NCI-H460 (cell line): ENCODE measurements at places on chromosomes 7 and 10.

DNA sequence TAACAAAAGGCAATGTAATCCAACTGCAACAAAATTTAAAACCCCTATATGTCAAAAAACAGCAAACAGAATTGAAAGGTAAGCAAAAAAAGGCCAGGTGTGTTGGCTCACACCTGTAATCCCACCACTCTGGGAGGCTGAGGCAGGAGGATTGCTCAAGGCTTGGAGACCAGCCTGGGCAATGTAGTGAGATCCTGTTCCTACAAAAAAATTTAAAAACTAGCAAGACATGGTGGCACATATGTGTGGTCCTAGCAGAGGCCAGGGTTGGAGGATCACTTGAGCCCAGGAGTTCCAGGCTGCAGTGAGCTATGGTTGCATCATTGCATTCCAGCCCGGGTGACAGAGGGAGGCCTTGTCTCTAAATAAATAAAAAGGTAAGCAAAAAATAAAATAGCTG, 212.1 kb upstream of the KLF14 start:
- DNase-seq, result no peak

DNA sequence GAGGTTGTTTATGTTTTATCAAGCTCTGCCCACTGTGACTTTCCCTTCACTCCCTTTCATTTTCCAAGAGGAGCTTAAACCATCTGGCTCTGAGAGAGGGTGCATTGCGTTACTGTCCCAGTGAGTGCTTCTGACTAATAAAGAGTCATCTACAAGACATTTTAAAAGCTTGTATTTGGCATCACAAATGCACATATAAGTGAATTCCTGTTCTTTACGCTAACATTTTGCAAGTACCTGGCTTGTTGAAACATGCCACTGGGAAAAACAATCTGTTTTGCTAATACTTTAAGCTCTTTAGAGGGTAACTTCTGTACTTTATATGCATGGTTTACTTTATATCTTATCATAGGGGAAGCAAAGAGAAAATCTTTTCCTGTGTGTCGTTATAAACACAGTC, 534.6 kb upstream of the POM121L12 start:
- no peak for DNase-seq

GRCh38 chr10:88731296-88731695, 25.2 kb downstream of the LIPK start:
- DNase-seq, result no peak

GRCh38 chr10:88851706-88852105, at the start of gene ANKRD22:
Gene ANKRD22, minus strand, starts transcription at chr10:88851844. Its CDS starts 237 bp downstream, at chr10:88851607.
- no peak for DNase-seq

DNA sequence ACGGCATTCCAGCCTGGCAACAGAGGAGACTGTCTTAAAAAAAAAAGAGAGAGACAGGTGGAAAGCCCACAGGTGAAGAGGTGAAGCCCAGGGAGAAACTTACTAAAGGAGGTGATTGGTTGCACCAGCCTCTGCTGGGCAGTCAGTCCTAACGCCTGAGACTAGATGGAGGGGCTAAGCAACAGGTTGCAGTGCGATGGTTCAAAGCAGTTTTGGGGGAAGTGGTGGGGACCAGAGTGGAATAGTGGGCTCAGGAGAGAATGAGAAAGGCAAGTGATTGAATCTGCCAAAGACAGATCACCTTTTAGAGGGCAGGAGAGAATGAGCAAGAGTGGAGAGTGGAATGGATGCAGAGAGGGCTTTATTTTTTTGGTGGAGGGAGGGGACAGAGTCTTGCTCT, 100.0 kb upstream of the KCTD7 start:
- no peak for DNase-seq

- DNase-seq, result no peak
Measured at GRCh38 chr10:100468978-100469377, 6.2 kb downstream of the WNT8B start.
